Naive thymus-derived CD8-positive, alpha-beta T cell (primary cell): ENCODE measurements at places on chromosomes 16 and 17.

DNA sequence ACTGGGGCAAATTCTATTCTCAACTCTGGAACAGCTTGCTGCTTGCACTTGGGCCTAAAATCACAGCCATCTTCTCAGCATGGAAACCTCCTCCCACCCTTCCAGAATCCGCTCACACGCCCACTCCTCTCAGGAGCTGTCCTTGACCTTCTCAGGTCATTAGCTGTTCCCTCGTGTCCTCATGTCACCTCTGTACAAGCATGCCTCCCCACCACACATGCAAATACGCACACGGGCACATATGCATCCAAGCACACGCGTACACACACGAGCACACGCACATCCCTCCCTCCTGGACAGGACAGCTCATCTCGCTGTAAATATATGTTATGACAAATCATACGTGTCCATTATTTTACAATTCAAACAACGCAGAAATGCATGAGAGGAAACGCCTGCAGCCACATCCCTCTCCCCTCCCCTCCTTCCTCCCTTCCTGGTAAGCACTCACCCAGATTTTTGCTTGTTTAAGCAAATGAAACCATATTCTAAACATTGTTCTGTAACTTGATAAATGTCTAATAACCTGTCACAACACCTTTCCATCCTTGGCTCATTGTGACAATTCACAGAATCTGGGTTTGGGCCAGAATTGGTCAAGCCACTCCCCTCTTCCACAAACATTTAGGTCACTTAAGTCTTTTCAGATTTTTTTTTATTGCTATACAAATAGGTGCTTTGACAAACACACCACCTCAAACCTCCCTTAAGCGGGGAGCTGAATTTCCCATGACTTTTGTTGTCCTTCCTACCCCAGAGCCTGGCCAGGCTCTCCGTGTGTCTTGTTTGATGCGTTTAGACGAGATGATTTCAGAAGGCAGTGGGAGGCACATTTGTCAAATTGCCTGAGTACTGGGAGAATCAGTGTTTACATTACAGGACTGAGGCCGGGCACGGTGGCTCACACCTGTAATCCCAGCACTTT lies 41.7 kb downstream of the DNAH17 start:
- DNase-seq, result no peak

DNA sequence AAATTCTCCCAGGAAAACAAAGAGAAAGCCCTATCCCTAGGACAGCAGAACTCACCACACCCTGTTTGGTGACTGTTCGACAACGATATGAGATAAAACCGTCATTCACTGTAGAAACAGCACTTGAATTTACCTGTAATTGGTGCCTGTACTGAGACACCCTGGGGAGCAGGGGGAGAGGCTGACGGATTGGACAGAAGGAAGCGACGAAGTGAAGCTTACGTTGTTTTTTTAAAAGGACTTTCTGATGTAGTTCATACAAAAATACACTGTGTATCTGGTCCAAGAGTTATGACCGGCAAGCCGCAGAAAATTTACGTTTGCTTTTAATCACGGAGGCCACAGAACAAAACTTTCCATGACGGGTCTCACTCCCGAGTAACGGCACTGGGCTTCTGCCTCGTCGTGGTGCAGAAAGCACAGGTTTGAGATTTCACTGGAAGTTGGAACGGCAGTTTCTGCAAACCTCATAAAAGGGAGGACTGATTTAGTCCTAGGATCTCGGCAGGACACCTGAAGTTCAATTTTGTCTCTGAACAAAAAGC lies 9.7 kb downstream of the NXN start:
- DNase-seq, result no peak

- DNase-seq, result no peak
Measured at GRCh38 chr16:84461413-84462295, 42.8 kb downstream of the MEAK7 start.

- no peak for DNase-seq
Measured at GRCh38 chr16:74748616-74749026, 26.0 kb downstream of the FA2H start.

GRCh38 chr16:72959301-72959996 lies 88.5 kb downstream of the ZFHX3 start:
- DNase-seq, result no peak

DNA sequence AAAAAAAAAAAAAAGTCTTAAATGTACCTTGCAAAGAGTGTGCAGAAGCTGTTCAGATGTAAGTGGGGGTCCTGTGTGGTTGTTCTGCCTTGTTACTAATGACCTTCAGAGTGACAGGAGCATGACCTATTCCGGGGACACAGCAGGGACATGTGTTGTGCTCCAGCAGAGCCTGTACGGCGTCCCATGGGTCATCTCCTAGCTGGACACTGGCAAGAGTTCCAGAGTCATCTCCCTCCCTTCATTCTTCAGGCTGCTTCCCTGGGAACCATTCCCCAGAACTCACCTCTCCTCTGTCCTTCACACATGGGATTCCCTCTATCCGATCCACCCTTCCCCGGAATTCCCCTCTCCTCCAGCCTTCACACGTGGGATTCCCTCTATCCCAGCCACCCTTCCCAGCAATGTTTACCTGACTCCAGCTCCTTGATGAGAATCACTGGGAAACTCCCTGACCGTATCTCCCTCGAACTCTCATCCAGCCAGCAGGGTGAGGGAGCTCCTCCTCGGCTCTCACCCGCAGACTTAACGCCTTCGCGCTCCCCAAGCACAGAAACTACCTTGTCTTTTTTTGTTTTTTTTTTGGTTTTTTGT lies 85.8 kb downstream of the MRM3 start:
- no peak for DNase-seq

DNA sequence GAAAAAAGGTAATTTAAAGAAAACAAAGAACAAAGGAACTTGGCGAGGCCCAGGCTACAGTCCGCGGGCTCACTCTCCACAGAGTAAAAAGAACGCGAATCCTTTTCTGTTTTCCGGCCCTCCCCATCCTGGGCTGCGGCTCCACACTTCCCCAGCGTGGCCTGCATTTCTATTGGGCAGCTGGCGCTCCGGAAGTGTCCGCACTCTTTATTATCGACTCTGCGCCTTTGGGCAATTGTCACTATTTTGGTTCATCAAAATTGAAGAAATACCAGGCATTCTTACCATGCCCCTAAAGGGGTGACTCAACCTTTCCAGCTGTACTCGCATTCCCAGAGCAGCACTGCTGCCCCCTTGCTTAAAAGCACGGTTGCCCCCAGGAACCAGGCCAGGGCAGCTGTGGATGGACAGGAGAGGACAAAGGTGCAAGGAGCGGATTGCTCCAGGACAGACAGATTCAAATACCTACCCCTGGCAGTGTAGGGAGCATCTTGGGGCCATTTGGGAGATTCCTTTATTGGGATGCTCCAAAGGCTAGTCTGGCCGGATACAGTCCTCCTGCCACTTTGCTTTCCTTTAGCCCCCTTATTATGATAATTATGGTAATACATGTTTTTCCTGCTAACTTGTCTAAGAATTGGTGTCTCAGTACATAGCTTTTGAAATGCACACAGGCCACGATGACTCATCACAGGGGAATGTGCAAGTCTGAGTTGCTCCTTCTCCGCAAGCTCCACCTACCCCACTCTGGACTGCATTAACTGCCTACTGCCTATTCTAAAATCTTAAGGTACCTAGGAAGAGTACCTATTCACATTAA lies 985 bp upstream of the SLFN12 start:
- DNase-seq, result peak; percentile 42

- no peak for DNase-seq
Measured at GRCh38 chr16:77660311-77660710, 62.0 kb upstream of the NUDT7 start.

DNA sequence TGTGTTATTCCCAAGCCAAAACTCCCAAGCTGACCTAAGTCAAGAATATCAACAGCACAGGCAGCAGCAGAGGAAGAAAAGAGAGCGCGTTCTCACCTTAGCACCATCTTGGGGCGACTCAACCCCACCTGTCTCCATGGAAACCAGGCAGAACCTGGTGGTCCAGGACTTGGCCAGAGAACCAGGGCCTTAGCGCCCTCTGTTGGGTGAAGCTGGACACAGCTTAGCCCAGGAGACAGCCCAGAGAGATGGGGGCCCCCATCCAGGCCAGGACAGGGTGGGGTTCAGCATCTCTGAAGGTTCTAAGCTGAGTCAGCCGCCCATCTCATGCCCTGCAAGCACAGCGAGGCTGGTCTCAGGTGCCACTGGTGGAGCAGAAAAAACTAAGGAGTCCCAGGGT lies 60.1 kb upstream of the TMEM132E start:
- DNase-seq, result no peak
